ENCODE measurements at places on chromosomes 2 and 18. TPM values are rescaled to one million over a fixed set of nuclear protein-coding genes. Genes with fewer than 3 reads are reported as not detected.

- DNase-seq, result no peak
Measured at GRCh38 chr2:7048762-7049294, 131.6 kb downstream of the RNF144A start.

DNA sequence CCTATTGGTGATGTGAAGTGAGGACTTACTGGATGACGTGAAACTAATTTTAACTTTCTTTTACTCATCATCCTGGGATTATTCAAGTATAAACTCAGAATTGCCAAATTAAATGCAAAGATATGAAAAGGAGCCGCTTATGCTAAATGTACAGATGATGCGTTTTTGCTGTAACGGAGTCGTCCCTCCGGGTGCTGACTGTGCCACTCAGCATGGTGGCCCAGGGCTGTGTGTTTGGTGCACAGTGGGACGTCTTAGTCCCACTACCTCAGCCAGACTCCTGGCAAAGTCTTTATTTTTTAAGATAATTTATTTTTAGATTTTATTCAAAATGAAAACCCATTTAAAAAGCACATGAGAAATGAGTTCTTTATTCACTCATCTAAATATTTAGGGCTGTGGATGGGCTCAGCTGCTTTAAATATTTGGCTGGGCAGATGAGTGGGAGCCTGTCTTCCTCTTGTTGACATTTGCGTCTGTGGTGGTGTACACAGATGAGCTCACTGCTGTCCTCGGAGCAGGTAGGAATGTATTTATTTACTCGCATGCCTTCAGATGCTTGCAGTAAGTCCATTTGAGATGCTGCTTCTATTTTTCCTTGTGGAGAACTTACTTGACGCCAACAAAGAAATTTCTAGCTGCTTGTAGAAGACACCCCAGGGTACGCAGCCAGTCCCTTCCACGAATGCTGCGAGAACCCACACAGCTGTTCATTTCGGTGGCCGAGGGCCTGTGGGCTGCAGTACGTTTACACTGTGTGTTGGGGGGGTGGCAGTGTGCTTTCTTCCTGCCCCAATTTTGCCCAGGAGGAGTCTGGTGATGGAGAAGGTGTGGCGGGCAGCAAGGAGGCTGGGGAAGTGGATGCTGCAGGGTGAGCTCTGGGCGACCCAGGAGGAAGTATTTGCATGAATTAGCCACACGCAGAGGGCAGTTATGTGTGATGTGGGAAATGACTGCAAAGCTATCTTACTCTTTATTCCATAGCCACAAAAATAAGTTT is 105.0 kb downstream of the AGAP1 start:
- DNase-seq, result no peak

GRCh38 chr18:62736077-62736855 is 20.9 kb downstream of the PHLPP1 start:
- no peak for DNase-seq

TUBA3D gene
- 2.0 TPM for polyA plus RNA-seq

DSG1 gene
- polyA plus RNA-seq, result 0.05 TPM

Data from left kidney (tissue), 8 donors.